NK-92 treated with Interleukin-12 subunit alpha and Interleukin-12 subunit beta, amount 100 ng/mL, for 24 hours (cell line): ENCODE measurements at places on chromosomes 7 and 10.

GRCh38 chr7:121575194-121575765 is 179.2 kb upstream of the FAM3C start:
- no peak for DNase-seq

GRCh38 chr7:73509463-73509862 is 12.6 kb downstream of the BAZ1B start:
- no peak for DNase-seq

DNA sequence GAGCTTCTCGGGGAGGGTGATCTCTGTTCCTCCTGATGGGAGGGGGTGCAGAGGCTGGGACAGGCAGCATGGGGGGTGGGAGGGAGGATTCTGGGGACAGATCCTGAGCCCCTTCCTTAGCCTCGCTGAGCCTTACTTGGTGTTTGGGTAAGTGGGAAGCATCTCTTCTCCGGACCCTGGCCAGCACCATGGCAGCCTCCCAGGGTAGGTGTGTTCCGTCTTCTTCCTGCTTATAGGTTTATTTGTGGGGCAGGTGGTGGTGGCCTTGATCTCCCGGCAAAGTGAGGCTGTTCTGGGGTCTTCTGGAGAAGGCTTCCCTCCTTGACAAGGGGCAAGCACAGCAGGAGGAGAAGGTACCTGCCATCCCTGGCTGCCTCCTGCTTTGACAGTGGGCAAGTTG is 226.9 kb downstream of the GLRX3 start:
- no peak for DNase-seq

DNA sequence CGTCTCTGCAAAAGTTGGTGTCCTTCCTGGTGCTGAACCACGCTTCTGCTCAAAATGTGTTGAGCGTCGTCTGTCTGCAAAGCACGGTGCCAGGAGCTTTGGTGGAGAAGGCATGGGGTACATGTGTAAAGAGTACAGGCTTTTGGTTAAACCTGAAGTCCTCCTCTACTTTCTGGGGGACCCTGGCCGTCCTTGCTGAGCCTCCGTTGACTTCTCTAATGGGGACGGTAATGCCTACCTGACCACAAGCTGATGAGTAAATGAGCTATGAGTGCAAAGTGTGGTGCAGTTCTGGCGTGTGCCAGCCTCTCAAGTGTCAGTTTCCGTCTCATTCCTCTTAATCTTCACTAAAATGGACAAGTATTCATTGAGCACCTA is 527 bp upstream of the HERPUD2 start:
- no peak for DNase-seq

DNA sequence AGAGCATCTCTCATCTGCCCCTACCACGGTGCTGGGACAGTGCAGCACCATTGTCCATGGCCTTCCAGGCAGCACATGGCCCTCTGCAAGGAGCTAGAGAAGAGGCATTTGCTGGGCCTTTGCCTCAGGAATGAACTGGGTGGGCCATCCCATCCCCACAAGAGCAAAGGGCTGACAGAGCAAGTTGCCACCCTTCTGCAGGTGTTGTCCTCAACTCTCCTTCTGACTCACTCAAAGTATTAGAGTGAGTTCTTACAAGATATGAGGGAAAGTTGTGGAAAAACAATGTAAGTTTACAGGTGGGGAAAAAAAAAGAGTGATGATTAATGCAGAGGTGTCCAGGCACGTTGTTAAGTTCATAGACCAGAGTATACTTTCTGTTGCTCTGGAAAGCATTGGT is 261.2 kb downstream of the SKIDA1 start:
- no peak for DNase-seq
